Muscle of arm (tissue), 14 donors: ENCODE measurements at places on chromosomes 7 and 10. TPM values are rescaled to one million over a fixed set of nuclear protein-coding genes. Genes with fewer than 3 reads are reported as not detected.

The DIP2C gene
- polyA plus RNA-seq = 25.3 TPM

The PNLIPRP2 gene
- polyA plus RNA-seq = 0.79 TPM

The NSUN6 gene
- polyA plus RNA-seq = 10.2 TPM

The SPAG6 gene
- 7.2 TPM for polyA plus RNA-seq

The ARL3 gene
- 14.3 TPM for polyA plus RNA-seq

The DDX50 gene
- 53.2 TPM for polyA plus RNA-seq

The CPN1 gene
- not detected for polyA plus RNA-seq

The RBAK gene
- 14.9 TPM for polyA plus RNA-seq

The LIPN gene
- polyA plus RNA-seq = not detected

The NPSR1 gene
- 0.50 TPM for polyA plus RNA-seq

The ELFN1 gene
- polyA plus RNA-seq = 5.4 TPM

The HOXA5 gene
- polyA plus RNA-seq = 25.0 TPM

The MUC12 gene
- polyA plus RNA-seq = 0.42 TPM

The CFAP46 gene
- polyA plus RNA-seq = 0.25 TPM

The TFEC gene
- 1.4 TPM for polyA plus RNA-seq

The PDZD7 gene
- polyA plus RNA-seq = not detected

The C7orf57 gene
- 0.11 TPM for polyA plus RNA-seq

The CPA1 gene
- polyA plus RNA-seq = 2.4 TPM

The TAS2R3 gene
- polyA plus RNA-seq = not detected

The KIF11 gene
- 28.4 TPM for polyA plus RNA-seq

The COBL gene
- 143 TPM for polyA plus RNA-seq

The CPXM2 gene
- 0.72 TPM for polyA plus RNA-seq

The CCDC6 gene
- 23.2 TPM for polyA plus RNA-seq

The LAMB1 gene
- polyA plus RNA-seq = 510 TPM

The AZGP1 gene
- polyA plus RNA-seq = 0.57 TPM
